WTC11 (cell line): ENCODE measurements at places on chromosomes 2 and 18.

DNA sequence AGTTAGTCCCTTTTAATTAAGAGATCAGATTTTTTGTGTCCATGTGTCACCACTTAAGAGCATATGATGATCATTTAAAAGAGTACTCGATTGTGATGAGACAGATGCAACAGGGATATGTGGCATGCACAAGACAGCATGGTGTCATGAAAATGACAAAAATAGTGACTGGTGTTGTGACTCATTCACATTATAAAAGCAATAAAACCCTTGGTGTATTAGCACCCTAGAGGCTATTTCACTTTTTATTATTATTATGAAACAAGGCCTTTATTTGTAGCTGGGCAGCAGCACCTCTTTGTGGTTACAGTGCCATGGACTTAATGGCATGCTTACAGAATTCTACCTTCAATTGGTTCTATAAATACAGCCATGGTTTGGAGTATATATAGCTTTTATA lies 1296.0 kb upstream of the ZEB2 start:
- no peak for DNase-seq

DNA sequence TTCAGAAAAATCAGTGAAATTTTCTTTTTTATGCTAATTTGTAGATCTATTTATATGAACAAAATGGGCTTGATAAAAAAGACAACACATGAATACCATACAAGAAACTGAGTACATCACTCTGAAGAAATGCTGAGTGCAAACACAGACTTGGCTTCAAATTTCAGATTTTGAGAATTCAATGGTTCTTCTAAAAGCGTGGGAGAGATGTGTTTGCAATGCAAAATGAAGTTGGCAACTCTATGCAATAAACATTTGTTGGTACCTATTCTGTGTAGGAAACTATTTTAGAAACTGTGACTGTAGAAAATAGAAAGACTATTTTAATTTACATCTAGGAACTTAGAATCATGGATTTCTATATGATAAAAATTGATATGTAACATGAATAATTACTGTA lies 1834.1 kb upstream of the CELF4 start:
- DNase-seq: no peak

DNA sequence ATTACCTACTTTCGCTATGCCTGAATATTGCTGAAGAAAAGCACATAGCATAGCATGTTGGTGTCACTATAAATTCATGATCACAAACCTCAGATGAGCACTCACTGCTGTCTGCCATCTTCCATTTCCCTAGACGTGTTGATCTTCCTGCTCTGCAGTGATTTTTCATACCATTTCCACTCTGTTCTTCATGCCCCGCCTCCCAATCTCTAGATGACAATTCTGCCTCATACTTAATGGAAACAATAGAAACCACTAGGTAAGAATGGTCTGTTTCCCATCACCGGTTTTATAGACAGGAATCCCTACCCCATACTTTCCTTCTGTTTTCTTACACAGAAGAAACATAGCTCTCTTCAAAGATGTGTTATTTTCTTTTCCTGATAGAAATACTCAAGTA lies 63.8 kb downstream of the PIK3C3 start:
- DNase-seq: no peak

GRCh38 chr2:10282611-10283105 lies 20.0 kb upstream of the HPCAL1 start:
- DNase-seq: no peak

GRCh38 chr2:105862843-105863242 lies 118.1 kb downstream of the NCK2 start:
- DNase-seq: no peak

- DNase-seq: no peak
These were observed 14.4 kb downstream of the PHLPP1 start for GRCh38 chr18:62729487-62730386.

- no peak for DNase-seq
These were observed 163.7 kb downstream of the SOCS6 start for GRCh38 chr18:70452501-70452900.

DNA sequence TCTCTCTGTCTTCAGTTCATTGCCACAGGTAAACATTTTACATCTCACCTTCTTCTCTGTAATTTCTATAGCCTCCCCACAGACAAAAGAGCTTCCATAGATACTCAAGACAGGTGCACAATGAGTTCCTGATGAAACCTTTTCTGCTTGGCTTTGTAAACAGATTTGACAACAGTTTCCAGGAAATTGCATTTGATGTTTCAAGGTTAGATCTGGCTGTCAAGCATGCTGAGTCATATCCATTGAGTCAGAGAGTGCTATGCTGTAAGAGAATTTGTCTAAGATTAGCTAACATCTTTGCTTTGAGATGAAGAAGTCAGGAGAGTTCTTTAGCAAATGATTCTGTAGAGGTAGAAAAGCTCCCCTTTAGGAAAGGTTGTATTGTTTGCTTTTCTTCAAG lies 40.6 kb upstream of the MAP2 start:
- no peak for DNase-seq

- DNase-seq: no peak
These were observed 83.1 kb downstream of the SEPTIN10 start for GRCh38 chr2:109530712-109531111.

- DNase-seq: no peak
These were observed 702.2 kb downstream of the ERBB4 start for GRCh38 chr2:211836409-211836808.
